ENCODE measurements at places on chromosomes 6 and 20.
A peak's percentile ranks its signal among the peaks of the same experiment; 100 is the strongest.

DNA sequence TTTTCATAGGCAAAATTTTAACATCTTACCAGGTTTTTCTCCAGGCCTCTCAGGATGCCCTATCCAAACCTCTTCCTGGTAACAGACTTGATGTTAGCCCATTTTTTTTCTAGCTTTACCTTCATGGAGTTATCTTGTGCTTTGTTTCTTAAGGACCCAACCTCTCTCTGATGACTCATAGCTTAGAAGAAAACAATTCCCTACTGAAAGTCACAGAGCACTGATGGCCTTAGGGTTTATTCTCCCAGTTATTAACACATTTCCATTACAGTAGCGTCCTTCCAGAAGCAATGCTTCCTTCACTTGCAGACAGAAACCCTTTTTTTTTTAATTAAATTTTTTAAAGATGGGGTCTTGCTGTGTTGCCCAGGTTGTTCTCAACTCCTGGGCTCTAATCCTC is 79.4 kb downstream of the IYD start:
- no peak for DNase-seq

GRCh38 chr20:47663354-47664067 is 121.8 kb downstream of the SULF2 start:
- DNase-seq: peak; percentile 50

DNA sequence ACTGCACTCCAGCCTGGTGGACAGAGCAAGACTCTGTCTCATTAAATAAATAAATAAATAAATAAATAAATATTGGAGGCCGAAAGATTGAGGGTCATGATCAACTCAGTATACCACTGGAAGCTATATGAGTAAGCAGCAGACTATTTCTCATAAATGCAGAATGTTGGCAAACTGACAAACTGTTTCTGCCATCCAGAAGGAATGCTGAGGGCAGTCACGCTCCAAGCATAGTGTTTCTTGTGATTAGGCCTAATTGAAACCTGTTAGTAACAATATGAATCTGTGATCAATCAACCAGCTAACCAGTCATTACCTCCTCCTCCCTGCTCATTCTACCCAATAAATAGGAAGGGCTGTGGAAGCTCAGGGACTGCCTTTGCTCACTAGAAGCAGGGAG is 15.2 kb upstream of the KCNK15 start:
- DNase-seq: no peak

DNA sequence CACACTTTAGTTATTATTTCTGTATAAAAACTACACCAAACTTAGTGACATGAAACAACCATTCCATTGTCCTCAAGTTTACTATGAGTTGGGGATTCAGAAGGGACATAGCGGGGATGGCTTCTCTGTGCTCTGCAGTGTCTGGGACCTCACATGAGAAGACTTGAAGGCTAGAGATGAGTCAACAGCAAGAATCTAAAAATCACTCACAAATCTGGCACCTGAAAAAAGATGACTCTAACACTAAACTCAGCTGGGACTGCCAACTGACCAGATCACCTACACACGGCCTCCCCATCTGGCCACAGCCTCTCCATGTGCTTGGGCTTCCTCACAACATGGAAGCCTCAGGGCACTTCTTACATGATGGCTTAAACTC is 63.0 kb upstream of the EYA2 start:
- DNase-seq: no peak

DNA sequence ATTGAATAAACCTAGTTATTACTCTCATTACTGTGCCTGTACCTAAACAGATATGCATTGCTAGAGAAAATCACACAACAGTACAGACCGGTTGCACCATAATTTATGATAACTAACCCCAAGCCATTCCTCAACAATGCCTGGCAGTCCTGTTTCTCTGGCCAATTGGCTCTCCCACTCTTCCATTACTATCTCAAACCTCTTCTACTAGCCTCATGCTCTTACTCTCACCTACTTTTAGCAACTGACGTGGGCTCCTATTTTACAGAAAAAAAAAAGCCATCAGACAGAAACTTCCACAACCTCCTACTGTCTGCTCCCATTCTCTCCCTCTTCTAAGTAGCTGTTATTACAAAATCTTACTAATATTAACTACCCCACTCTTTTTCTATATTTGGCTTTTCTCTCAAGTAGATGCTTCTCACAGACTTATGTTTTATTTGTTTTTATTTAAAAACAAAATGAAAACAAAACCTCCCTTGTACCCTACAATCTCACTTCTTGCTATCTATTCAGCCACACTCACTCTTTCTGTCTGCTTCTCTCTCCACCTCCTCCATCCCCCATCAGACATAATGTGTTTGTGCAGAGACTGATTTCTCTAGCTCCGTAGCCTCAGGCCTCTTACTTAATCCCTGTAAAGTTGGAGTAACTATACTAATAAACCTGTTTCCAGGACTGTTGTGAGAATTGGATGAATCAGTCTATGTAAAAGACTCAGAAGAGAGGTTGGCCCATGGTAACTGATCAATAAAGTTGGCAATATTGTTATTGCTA is 9.1 kb downstream of the GOPC start:
- DNase-seq: no peak

GRCh38 chr20:20365480-20366161 is 2.3 kb upstream of the INSM1 start:
- no peak for DNase-seq

- no peak for DNase-seq
These were observed 100.9 kb downstream of the OPRM1 start for GRCh38 chr6:154139892-154140291.

DNA sequence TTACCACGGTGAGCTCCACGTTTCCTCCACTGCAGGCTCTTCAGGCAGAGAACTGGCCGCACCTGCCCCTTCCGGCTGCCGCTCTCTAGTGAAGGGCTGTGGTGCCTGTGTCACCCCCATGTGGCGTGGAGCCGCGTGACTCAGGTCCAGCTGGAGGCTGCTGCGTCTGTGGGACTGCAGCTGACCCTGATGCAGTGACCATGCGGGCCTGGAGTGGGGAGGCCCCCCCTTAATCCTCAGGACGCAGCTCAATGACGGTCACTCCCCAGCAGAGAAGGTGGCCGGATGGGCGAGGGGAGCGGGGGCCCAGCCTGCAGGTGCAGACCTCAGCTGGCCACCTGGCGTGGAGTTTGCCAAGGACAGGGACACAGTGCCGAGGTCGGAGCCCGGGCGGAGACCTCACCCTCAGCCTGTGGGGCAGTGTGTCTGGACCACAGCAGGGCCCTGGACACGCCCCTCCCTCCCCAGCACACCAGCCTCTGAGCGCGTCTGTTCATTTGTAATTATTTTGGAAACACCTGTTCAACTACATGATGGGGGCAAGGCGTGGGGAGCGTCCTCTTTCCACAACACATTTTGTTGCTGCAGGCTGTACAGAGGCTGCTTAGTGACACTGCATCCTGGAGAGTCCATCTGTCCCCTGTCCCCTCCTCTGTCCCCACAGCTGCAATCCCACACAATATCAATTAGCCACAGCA is 10.7 kb downstream of the BHLHE23 start:
- DNase-seq: no peak

GRCh38 chr20:62536871-62537401 is 61.1 kb upstream of the GATA5 start:
- DNase-seq: no peak

DNA sequence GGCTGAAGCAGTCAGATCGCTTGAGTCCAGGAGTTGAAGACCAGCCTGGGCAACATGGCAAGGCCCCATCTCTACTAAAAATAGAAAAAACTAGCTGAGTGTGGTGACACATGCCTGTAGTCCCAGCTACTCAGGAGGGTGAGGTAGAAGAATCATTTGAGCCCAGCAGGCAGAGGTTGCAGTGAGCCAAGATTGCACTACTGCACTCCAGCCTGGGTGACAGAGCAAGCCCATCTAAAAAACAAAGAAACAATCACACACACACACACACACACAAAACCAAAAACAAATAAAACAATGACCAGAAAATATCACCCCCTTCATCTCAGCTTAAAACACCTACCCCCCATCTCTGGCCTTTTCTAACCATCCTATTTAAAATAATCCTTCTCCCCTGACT is 68.0 kb downstream of the BTBD9 start:
- no peak for DNase-seq

DNA sequence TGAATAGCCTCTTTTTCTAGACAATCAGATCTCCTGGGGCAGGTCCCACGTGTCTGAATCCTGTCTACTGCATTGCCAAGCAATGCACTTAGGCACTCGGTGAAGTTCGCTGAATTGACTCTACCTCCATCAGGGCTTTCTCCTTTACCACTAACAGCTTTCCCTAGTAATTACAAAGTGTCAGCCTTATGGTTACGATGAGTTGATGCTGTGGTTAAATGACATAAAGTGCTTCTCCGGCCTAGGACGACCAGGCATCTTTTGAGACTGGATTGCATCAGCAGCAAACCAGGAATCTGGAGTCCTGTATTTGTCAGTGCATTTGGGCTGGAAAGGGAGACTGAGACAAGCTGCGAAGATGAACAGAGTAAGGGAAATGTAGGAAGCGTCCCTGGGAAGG is 21.5 kb downstream of the NOX3 start:
- DNase-seq: no peak

DNA sequence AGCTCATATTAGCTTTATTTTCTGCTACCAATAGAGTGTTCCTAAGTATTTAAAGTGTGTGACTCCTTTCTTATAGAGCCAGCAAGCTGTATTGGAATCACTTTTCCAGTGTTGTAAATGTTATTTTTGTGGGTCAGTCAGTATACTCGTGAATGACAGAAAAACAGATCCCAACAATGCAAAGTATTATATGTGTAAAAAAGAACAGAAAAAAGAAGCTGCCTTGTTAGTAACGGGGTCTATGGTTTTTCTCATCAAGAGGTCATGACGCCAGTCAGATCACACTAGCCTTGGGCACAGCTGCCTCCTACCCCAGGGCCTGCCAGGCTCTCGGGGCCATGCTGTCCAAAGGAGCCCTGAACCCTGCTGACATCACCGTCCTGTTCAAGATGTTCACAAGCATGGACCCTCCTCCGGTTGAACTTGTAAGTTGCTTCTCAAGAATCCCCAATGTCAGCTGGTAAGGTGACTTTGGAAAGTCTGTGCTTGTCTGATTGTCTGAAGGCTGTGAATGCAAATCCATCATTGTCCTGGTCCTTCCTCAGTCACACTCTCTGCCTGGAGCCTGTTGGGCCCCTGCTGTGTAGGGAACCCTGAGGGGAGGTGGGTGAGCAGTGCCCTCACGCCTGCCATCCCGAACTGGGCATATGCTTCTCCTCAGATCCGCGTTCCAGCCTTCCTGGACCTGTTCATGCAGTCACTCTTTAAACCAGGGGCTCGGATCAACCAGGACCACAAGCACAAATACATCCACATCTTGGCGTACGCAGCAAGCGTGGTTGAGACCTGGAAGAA is 9.8 kb downstream of the NELFCD start:
- DNase-seq: no peak

DNA sequence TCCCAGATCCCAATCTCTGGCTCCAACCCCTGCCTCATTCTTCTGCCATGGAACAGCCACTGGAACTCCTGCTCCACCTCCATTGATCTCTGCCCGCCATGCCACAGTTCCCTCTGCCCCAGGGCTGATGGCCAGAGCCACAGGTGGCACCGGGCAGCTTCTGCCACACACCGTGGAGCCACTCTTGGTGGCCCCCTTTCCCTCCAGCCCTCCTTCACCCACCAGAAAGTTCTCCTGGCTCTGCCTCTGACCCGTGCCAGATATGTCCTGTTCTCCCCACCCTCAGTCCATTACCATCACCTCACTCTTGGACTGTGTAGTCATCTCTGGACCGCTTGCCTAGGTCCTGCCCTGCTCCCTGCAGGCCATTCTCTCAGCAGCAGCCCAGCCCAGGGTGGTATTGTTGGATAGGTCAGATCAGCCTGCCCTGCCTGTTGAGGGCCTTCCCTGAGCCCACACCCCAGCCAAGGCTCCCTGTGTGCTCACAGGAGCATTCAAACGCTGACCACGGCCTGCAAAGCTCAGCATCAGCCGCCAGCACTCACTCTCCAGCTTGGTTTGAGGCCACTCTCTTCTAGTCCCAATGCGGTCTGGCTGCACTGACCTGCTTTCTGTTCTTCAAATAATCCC is 16.8 kb upstream of the SYNDIG1 start:
- DNase-seq: no peak

DNA sequence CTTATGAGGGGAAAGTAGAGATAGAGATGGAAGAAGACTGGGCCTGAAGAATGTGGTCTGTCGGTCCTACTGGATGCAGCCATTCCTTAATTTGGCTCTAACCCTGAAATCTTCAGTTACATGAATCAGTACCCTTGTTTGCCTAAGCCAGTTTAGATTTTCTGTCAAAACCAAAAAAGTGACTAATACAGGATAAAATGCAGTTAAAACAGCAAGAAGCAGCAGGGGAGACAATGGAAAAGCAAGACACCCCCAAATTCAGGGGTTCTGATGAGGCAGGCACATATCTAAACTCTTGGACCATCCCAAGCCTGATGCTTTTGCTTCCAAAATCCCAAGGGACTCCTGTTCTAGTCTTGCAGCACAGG is 17.4 kb upstream of the UBE2V1 start:
- DNase-seq: no peak

GRCh38 chr6:87257565-87257964 is 64.8 kb upstream of the SMIM8 start:
- DNase-seq: no peak

GRCh38 chr6:56848105-56848504 is 106.8 kb upstream of the BEND6 start:
- no peak for DNase-seq

- no peak for DNase-seq
These were observed 140.1 kb downstream of the REV3L start for GRCh38 chr6:111342913-111343312.

DNA sequence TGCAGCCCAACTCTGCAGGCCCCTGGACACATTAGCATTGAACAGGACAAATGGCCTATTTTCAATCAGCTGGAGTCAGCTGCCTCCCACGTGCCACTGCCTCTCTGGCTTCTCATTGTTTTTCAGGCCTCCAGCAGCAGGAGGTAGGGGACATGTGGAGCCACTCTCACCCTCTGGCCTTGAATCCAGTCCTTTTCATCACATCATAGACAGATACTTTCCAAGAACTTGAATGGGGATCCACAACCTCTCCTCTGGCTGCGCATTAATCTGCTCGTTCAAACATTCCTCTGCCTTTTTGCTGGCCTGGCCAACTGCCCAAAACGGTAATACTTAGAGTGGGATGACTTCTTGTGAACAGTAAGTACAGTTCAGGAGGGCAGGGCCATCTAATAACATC is 592.3 kb downstream of the PKHD1 start:
- peak; percentile 16 for DNase-seq

DNA sequence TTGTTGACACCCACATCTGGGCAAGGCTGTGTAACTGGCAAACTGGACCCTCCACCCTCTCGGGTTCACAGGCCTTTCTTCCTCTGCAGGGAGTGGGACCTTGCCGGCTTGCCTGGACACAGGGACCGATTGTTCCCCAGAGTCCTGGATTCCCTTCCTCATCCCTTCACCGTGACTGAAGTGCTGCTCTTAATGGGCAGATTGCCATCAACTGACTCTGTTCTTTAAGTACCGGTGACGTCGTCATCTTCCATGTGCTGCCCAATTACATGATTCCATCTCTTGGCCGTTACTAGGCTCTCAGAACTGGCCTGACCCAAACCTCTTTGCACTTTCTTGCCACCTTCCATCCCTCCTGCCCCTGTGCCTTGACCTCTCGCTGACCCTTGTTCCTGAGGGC is 85.4 kb downstream of the EYA4 start:
- no peak for DNase-seq
